NCI-H82 (cell line): ENCODE measurements at places on chromosomes 16 and 17.

DNA sequence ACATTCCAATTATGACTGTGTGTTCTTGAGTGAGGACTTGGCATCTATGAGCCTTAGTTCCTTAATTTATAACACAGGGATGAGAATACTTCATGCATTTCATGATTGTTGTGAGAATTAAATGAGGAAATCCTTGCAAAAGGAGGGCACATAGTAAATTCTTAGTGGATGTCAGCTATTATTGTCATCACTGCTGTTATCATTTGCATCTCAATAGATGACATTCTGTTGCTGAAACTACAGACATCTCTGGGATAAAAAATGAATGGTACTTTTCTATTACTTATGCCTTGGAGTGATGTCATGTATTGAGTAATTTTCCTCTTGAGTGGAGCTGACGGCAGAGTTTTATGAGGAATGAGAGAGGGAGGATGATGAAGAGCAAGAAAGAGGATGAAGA, 184.4 kb upstream of the CDH11 start:
- no peak for DNase-seq

DNA sequence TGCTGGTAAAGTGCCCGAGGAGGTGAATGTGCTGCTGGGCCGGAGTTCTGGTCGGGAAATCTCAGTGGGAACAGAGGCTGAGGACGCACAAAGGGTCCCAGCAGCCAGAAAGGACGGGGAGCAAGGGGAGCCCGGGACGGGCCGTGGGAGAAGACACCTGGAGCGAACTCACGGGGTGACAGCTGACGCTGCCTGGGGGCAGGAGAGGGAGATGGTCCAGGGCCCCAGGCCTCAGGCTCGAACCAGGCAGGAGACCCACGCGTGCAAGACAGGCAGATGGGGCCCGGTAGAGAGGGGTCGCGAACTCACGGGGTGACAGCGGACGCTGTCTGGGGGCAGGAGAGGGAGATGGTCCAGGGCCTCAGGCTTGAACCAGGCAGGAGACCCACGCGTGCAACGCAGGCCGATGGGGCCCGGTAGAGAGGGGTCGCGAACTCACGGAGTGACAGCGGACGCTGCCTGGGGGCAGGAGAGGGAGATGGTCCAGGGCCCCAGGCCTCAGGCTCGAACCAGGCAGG, 72.9 kb downstream of the METRNL start:
- no peak for DNase-seq

DNA sequence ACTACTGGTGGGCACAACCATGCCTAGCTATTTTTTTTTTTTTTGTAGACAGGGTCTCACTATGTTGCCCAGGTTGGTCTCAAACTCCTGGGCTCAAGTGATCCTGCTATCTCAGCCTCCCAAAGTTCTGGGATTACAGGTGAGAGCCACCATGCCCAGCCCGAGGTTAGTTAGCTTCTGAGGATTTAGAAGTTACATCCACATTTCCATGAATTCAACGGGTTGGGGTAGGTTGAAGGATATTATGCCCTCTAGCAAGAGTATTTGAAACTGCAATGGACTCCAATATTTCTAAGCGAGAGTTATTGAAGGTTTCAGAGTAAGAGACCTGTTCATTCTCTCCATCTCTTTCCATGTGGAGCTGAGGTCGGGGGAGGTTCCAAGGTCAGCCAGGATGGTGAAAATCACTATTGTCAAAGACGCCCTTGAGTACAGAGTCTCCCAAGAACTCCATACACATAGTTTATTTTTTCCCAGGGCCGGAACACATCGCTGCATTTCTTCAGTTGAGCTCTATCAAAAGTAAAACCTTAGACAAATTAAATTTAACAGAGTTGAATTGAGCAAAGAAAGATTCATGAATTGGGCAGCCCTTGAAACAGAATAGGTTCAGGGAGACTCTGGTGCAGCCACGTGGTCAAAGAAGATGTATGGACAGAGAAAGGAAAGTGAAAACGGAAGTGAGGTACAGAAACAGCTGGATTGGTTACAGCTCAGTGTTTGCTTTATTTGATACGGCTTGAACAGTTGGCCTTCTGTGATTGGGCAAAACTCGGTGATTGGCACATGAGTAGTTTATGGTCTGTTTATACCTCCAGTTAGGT, 19.0 kb upstream of the ITPRIPL2 start:
- DNase-seq, result peak; percentile 13

- no peak for DNase-seq
Measured at GRCh38 chr17:48628649-48629410, 2.7 kb upstream of the HOXB9 start.

DNA sequence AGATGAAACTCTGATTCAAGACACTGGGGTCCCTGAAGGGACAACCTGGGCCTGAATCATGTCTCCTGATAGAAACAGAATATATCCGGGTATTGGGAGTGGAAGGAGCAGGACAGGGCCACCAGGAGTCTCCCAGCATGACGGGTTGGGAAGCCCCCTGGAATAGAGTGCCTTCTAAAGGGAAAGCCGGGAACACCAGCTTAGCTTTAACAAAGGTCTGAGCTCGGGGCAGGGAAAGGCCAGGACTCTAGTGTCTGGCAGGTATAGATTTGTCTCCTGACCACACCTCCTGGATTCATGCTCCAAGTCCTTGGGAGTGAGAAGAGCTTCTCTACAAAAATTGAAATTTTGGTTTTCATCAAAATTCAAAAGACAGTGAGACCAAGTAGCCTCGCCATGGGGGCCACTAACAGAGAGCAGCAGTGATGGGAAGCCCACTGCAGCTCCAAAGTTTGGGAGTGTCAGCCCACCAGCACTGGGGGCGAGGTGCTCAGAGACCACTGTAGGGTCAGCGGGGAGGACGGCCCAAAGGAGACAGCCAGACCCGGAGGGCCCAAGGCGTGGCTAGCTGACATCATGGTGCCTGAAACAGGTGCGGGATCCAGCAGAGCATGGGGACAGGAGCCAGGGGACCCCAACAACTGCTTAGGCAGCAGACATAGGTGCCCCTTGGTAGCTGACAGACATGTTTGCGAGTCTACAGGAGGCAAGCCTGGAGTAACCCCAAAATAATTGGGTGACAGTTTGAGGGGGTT, 81.0 kb downstream of the C16orf78 start:
- no peak for DNase-seq

- peak; percentile 50 for DNase-seq
Measured at GRCh38 chr17:75181608-75182318, 996 bp downstream of the SUMO2 start.

DNA sequence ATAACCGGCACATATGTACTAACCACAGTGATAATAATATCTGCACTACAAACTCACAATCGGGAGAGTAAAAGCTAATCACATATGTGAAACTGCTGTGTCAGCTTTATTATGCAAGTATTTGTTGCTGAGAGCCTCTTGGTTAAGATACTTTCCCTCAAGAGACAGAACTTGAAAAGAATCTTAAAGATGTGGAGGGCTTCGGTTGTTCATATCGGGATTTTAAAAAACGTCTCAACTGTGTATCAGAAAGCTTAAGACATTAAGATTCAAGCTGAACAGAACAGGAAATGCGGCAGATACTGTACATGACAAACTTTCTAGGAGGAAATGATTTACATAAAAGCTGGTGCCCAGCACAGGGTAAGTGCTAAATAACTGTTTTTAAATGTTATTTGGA, 27.5 kb upstream of the HLF start:
- no peak for DNase-seq

- DNase-seq, result no peak
Measured at GRCh38 chr16:25063865-25064264, 47.7 kb upstream of the LCMT1 start.
